Upper lobe of right lung (tissue), 1 donor: ENCODE measurements at places on chromosomes 6 and 20. TPM values are rescaled to one million over a fixed set of nuclear protein-coding genes. Genes with fewer than 3 reads are reported as not detected.

CASP8AP2 gene
- 16.5 TPM for total RNA-seq

ZNF165 gene
- 2.3 TPM for total RNA-seq

LY6G5B gene
- total RNA-seq: 12.6 TPM

FKBP1A gene
- 266 TPM for total RNA-seq

SLC17A2 gene
- not detected for total RNA-seq

MEI4 gene
- total RNA-seq: not detected

DNA sequence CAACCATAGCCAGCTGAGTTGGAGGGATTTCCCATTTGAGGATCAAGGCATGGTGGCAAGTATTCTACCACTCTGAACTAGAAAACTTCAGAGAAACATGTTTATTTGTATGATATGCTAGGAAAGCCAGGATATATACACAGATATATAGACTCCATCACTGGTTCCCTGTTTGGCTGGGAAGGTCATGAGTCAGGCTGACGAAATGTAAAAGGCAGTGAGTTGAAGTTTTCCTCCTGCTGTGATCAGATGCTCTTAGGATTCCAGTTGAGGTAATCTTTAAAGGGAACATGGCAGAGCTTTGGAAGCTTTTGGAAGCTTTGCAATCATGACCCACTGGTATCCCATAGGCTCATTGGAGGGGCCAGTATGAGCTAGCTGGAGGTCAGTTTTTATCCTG is 1369.1 kb downstream of the EPHA7 start:
- no peak for DNase-seq
- no peak overlapping the region for H3K27ac ChIP-seq
- no peak overlapping the region for H3K4me3 ChIP-seq
- no peaks in the 10 kb centered on the region for H3K36me3 ChIP-seq

GRCh38 chr6:36627801-36628246 is 33.7 kb downstream of the SRSF3 start:
- peak overlapping the region; percentile 58 for H3K27ac ChIP-seq
- H3K27me3 ChIP-seq: no peaks in the 10 kb centered on the region
- peaks cover 40% of the 10 kb centered on the region for H3K4me1 ChIP-seq
- H3K36me3 ChIP-seq: no peaks in the 10 kb centered on the region
- H3K4me3 ChIP-seq: no peak overlapping the region
- peak; percentile 73 for DNase-seq

DNA sequence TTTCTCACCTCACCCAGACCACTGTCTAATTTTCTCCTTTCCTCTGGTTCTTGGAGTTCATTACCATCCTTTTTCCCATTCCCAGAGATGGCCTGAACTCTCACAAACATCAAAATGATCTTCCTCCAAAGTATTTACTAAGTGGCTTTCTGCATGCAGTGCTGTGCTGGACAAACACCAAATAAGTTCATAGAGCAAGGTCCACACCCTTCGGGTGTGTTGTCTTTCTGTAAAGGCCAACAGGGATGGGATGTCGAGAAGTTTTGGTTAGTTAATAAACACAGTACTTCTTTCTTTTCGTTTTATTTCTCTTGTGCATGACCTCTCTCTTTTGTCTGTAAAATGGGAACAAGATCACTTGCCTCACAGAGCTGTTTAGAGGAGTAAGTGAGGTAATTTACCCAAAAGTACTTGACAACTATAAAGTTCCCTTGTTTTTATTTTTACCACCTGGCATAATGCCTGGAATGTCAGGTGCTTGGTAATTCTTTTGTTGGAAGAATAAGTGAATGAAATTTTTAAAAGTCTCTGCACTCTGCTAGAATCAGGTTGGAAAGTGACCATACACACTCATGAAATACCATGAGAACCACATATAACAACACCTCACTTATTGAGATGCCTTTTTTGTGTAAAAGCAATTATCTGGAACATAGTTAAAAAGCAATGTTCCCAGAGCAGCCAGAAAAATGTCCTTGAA is 22.8 kb upstream of the CCN6 start:
- DNase-seq: no peak
- H3K4me3 ChIP-seq: no peak overlapping the region
- no peak overlapping the region for H3K27ac ChIP-seq
- no peaks in the 10 kb centered on the region for H3K36me3 ChIP-seq
- H3K4me1 ChIP-seq: peaks cover 10% of the 10 kb centered on the region

GRCh38 chr20:21511850-21512633 is 1.8 kb downstream of the NKX2-2 start:
- H3K27ac ChIP-seq: no peak overlapping the region
- DNase-seq: no peak
- H3K36me3 ChIP-seq: no peaks in the 10 kb centered on the region
- no peak overlapping the region for H3K4me3 ChIP-seq
- H3K27me3 ChIP-seq: peaks cover 100% of the 10 kb centered on the region

DNA sequence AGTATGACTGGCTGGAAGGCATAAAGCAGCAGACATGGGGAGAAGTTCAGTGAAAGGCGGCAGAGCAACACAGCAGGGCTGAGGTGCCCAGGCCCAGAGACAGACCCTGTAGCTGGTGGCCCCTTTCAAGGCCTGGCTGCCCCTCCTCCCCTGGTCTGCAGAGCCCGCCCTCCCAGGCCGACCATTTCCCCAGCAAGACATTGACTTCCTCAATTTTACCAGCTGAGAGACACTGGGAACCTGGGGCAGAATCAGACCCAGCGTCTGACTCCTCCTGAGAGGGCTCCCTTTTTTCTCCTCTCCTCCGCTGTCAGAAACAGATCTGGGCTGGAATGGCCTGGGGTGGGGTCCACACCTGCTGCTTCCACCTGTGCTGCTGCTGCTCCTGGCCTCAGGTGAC is at the start of gene TREML4:
TSS of gene TREML4 (plus strand) at position 254 of the 400 bp plus-strand sequence. CDS start at position 333, 79 bp downstream.
- peaks cover 4% of the 10 kb centered on the region for H3K27me3 ChIP-seq
- no peak within 1 kb of the TSS for H3K4me3 ChIP-seq
- H3K36me3 ChIP-seq: no peaks in the 10 kb centered on the region

DNA sequence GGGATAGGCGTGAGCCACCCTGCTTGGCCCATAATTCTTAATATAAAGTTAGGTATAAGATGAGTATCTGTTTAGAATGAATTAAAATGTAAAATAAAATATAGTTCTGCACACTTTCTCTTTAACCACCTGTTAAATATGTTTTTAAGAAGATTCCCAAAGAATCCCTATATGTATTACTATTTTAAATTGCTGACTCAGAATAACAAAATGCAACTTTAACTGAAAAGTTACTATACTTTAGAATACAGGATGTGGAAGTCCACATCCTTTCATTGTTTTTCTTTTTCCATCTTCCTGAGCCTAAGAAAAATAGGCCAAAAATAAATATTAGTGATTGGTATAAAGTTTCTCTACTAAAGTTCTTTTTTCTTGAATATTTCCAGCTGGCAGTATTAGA is 325.6 kb upstream of the EYS start:
- no peaks in the 10 kb centered on the region for H3K36me3 ChIP-seq
- H3K4me1 ChIP-seq: no peaks in the 10 kb centered on the region
- no peak overlapping the region for H3K27ac ChIP-seq
- H3K27me3 ChIP-seq: no peaks in the 10 kb centered on the region

DNA sequence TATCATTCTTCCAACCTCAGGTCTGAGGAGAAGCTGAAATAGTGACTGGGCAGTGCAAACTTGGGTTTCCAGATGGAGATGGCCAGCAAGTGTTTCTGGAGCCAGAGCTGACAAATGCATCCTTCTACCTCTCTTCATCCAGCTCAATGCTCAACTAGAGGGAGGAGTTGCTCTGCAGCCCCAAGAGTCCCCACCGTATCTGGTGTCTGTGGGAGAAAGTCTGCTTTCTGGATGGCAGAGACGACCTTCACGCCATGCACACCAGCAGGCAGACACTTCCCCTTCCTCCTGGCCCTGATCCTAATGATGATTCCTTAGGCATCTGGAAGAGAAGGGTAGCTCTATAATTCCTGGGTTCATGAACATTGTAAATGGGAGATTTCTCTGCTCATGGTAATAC is 127.4 kb upstream of the SPACA1 start:
- no peak for DNase-seq
- H3K4me3 ChIP-seq: no peak overlapping the region
- no peaks in the 10 kb centered on the region for H3K27me3 ChIP-seq
- H3K36me3 ChIP-seq: no peaks in the 10 kb centered on the region

DNA sequence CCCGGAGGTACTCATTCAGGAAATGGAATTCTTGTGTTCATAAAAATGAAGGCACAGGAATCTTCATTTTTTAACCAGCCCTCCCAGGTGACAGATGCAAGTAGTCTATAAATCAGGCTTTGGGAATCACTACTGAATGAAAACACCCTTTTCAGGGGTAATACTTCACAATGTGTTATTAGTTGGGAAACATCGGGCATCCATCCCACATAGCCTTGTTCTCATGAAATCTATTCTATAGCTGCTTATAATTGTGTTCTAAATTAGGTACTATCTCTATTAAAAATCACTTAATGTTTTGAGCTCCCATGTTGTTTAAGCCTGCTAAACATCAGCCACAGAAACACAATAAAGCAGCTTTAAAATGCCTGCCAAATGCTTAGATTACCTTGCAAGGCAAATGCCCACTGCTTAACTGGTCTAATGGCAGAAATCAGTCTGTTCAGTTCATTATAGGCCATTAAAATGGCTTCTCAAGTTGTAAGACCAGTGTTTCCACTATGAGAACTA is 94.9 kb downstream of the L3MBTL3 start:
- no peaks in the 10 kb centered on the region for H3K36me3 ChIP-seq
- H3K4me3 ChIP-seq: no peak overlapping the region
- H3K4me1 ChIP-seq: no peaks in the 10 kb centered on the region
- no peak overlapping the region for H3K27ac ChIP-seq
- H3K27me3 ChIP-seq: no peaks in the 10 kb centered on the region
- DNase-seq: no peak

DNA sequence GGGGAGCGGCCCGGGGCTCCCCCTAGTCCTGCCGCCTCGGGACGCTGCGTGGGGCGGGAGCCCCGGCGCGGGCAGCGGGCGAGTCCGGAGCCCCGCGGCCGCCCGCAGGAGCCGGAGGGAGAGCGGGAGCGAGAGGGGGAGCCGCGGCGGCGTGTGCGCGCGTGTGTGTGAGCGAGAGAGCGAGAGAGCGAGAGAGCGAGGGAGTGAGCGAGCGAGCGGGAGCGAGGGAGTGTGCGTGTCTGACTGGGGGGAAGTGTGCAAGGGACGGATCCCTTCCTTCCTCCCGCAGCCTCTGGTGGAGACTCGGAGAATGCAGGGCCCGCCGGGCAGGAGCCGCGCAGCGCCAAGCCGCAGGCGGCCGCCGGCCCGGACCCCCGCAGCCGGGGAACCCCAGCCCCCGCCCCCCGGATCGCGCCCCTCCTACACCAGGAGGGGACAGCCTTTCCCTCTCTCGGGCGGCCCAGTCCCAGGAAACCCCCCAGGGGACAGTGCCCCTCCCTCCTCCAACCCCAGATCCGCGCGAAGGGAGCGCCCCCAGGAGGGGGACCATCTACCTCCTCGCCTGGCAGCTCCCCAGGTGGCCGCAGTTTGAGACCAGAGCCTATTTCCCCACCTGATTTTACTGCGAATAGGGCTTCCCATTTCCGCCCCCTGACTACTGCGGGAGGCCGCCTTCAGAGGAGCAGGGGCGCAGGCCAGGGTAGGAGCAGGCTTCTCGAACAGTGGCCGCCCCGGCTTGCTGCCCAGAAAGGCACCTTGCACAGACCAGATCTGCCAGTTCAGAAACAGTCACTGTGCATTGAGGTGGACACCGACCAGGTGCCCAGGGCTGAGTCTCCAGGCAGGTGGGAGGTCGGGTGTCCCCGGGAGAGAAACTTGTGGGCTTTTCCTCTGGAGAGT is at the start of gene CDH22:
TSS of gene CDH22 (minus strand) at position 241 of the 900 bp plus-strand sequence. CDS start 57,204 bp downstream, outside the sequence.
- H3K36me3 ChIP-seq: no peaks in the 10 kb centered on the region
- DNase-seq: no peak
- H3K27ac ChIP-seq: no peak within 1 kb of the TSS
- peak within 1 kb of the TSS; percentile 45 for H3K4me3 ChIP-seq

GRCh38 chr20:16846006-16846405 is 97.8 kb downstream of the OTOR start:
- no peaks in the 10 kb centered on the region for H3K36me3 ChIP-seq
- H3K27ac ChIP-seq: no peak overlapping the region
- H3K4me3 ChIP-seq: no peak overlapping the region
- H3K4me1 ChIP-seq: no peaks in the 10 kb centered on the region

- H3K4me3 ChIP-seq: no peak overlapping the region
- H3K27ac ChIP-seq: peak overlapping the region; percentile 15
- peaks cover 20% of the 10 kb centered on the region for H3K4me1 ChIP-seq
- no peak for DNase-seq
- no peaks in the 10 kb centered on the region for H3K27me3 ChIP-seq
Measured at GRCh38 chr20:11217326-11218172, 543.8 kb upstream of the JAG1 start.

GRCh38 chr20:24798930-24799705 is 150.0 kb upstream of the CST7 start:
- no peak overlapping the region for H3K4me3 ChIP-seq
- no peak overlapping the region for H3K27ac ChIP-seq
- H3K27me3 ChIP-seq: no peaks in the 10 kb centered on the region
- no peak for DNase-seq
- no peaks in the 10 kb centered on the region for H3K4me1 ChIP-seq
- H3K36me3 ChIP-seq: no peaks in the 10 kb centered on the region

DNA sequence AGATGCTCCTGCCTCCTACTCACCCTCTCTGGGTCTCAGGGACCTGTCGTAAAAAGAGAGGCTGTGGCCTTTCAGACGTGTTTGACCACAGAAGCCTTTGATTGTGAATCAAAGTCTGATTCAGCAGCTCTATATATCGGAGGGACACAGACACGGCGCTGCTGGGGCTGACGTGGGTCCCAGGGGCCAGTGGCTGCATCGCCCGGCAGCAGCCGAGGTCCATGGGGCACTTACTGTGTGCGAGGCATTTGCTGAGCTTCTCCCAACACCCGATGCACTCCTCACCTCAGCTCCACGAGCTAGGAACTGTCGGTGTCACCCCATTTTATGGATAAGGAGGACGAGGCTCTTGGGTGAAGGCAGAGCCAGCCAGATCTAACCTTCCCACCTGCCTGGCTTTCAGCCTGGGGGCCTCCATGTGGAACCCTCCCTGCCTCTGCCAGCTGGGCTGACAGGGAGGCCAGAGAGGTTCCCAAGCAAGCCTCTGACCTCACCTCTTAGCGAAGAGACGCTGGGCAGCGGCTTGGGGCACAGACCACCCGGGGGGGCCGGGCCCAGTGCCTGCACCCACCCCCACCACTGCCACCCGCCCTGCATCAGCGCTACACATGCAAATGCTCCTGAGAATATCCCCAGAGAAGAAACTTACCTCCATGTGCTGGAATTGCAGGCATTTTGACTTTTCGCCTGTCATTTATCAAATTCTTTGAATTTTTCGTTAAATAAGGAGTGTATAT is 19.9 kb downstream of the PMEPA1 start:
- H3K36me3 ChIP-seq: no peaks in the 10 kb centered on the region
- H3K4me3 ChIP-seq: no peak overlapping the region
- DNase-seq: no peak
- H3K4me1 ChIP-seq: peaks cover 18% of the 10 kb centered on the region
